ENCODE measurements at places on chromosomes 4 and X. TPM values are rescaled to one million over a fixed set of nuclear protein-coding genes. Genes with fewer than 3 reads are reported as not detected.

The MAGEA11 gene
- total RNA-seq = under 0.01 TPM

The TMEM156 gene
- total RNA-seq = not detected

The IDUA gene
- 29.1 TPM for total RNA-seq

The HHIP gene
- 0.29 TPM for total RNA-seq

The SHISA3 gene
- 0.17 TPM for total RNA-seq
